Fibroblast of skin of back (primary cell): ENCODE measurements at places on chromosomes 16 and 17.

- no peak for DNase-seq
Observed at GRCh38 chr16:57653936-57654335, 14.2 kb upstream of the ADGRG3 start.

DNA sequence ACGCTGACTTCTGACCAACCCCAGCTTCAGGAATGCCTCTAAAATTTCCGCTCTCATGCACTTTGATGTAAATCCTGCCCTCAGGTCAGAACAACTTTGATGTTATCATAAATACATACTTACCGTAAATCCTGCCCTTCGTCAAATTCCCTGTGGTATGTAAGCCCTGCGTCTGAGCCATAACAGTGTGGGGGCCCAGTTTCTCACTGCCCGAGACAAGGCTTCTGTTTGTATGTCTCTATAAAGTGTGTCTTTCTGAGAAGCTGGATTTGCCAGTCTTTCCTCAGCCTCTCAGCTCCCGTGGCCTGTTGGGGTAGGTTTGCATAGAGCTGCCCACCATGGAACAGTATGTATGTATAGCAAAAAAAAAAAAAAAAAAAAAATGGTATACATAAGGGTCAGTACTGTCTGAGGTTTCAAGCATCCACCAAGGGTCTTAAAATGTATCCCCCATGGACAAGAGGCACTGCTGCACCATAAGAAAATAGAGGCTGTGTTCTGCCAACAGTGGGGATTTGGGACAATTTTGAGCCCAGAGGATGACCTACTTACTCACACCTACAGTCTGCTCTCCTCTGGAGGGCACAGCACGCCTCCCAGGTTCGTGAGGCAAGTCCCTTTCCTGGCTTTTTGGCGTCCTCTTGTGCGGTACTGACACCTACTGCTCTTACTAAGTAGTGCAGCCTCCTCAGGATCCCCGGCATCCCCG lies 17.5 kb downstream of the PRMT7 start:
- peak; percentile 80 for DNase-seq

DNA sequence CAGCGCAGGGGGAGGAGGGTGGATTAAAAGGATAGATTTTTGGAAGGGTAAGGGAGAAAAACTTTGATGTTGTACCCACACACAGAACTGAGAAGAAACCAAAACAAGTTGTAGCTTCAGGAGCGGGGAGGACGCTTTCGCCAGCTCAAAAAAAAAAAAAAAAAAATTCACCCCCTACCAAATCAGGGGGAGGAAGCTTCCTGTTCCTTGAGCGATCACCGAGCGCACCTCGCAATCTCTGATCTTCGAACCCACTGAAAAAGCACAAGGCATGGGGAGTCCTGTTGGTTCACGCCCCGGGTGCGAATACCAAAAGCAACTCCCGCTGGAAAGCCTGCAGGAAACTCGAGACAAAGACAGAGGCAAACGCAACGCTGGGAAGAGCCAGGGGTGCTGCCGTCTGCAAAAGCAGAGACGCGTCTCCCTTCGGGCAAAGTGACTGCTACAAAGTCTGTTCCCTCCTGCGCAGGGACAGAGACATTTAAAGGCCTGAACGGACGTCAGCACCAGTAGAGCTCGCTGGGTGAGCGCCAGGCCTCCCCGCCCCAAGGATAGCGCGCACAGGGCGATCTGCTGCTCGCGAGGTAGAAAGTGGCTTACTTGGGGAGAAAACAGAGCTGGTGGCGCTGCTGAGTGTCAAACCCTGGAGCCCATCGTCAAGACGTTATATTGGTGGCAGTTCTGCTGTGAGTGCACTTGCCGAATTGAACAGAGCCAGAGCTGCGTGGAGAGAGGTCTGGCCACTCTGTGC lies 190.4 kb downstream of the USP22 start:
- DNase-seq, result peak; percentile 55

DNA sequence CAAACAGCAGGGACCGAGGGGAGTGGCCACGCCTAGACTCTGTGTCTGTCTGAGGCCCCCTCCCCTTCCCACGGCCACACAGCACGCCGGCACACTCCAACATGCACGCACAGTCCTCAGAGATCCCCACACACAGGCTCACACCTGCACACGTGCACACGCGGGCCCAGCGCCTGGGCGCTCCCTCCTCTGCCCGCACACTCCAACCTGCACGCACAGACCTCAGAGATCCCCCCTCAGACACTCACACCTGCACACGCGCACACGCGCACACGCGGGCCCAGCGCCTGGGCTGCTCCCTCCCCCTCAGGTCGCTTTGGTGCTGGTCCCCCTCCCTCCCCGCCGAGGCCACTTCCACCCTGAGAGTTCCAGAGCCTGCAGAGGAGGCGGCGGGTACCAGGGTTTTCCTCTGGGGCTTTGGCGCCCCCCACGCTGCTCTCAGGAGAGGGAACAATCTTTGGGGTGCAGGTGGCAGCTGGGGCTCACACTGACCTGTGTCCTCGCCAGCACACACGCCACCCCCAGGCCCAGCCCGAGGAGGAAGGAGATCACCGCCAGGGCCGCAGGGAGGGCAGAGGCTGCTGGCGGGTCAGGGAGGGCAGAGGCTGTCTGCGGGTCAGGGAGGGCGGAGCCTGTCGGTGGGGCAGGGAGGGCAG lies 1.6 kb downstream of the CD7 start:
- DNase-seq, result no peak

DNA sequence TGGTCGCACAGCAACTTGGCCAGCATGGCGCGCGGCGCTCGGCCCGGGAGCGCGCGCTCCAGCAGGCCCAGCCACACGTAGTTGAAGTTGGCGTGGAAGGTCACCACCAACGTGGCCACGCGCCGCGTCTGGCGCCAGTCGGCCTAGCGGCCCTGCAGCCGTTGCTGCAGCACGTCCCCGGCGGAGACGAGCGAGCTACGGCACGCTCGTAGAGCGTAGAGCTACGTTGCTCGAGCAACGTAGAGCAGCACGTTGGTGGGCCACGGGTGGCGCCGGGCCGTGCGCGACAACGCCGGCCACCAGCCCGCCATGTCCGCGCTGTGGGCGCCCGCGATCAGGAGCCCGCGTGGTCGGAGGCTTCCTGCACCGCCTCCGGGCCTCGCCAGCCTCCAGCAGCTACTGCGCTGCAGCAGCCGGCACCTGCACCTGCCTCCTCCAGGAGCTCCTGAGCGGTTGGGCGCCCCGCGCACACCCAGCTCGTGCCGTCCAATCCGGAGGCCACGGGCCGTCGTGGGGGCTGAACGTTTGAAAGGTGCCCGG lies 13.4 kb upstream of the SULT1A1 start:
- DNase-seq, result no peak

DNA sequence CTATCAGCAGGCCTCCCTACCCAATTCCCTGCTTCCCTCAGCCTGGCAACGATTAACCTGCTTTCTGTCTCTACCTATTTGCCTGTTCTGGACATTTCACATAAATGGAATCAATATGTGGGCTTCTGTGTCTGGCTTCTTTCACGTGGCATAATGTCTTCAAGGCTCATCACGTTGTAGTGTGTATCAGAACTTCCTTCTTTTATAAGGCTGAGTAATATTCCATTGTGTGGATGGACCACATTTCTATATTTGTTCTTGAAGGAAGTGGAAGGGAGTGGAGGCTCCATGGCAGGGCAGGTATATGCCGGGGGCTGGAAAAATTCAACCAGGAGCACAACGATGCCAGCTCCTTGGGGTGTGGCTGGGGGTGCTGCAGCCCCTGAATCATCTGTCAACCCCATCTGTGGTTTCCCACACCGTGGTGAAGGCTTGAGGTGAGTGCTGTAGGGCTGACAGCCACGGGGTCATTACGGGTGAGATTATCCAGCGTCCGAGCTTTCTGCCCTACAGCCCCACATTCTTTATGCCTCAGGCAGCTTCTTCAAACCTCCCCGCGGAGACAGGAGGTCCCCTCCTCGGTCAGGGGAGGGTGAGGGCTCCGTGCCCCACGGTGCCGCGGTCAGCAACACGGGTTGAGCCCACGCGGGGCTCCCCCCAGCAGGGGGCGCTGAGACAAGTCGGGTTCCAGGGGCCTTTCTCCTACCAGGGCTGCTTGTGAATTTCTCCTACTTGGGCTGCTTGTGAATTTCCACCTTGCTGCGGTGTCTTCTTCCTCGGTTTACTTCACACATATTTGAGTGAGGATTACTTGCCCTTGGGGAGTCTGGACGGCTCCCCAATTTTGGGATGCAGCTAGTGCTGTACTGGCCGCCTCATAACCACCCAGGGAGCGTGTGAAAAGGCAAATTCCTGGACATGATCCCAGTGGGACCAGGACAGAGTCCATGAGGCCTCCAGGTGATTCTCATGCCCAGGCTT lies 18.3 kb upstream of the WFIKKN2 start:
- peak; percentile 18 for DNase-seq

DNA sequence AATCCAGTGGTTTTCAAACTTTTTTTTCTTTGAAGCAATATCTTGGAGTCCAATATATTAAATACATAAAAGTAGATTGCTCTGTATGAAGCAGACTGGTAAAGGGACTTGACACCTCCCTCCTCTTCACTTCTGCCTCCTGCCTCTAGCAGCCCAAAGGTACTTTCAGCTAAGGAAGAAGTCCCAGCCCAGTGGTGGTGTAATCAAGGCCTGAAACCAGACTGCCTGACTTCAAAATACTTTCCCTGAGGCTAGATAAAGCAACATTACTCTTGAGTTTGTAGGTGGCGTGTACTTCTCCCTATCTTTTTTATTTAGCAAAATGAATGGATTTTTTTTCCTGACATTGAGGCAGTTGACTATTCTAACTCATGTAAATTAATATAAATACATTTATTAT lies 122.4 kb upstream of the TMEM97 start:
- DNase-seq, result no peak

- peak; percentile 54 for DNase-seq
Observed at GRCh38 chr16:57899771-57900661, 70.9 kb downstream of the CNGB1 start.

- DNase-seq, result no peak
Observed at GRCh38 chr17:9334536-9335446, 240.8 kb downstream of the STX8 start.

- DNase-seq, result peak; percentile 66
Observed at GRCh38 chr16:65745-66144, 6.7 kb downstream of the RHBDF1 start.
